ENCODE measurements at places on chromosomes 3 and 15.

GRCh38 chr3:190443257-190443656 is 6.4 kb downstream of the TMEM207 start:
- DNase-seq, result peak; percentile 25

DNA sequence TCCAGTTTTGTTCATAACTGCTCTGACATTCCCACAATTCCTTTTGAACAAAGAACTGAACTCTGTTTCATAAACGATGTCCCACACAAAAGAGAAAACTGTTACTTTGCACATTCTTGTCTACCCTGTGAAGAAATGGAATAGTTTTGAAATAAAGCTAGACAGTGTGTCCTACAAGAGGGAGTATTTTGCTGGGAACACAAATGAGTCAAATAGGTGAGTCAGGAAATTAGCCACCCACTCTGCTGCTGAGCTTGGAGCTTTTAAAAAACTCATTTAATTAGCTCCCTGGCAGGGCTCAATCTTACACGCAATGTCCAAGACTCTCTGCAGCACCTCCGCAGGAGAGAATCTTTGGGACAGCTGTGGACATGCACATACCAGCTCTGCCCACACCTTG is 193.4 kb downstream of the SLC9A9 start:
- DNase-seq, result no peak

GRCh38 chr3:16461463-16462245 is 51.8 kb downstream of the RFTN1 start:
- no peak for DNase-seq

DNA sequence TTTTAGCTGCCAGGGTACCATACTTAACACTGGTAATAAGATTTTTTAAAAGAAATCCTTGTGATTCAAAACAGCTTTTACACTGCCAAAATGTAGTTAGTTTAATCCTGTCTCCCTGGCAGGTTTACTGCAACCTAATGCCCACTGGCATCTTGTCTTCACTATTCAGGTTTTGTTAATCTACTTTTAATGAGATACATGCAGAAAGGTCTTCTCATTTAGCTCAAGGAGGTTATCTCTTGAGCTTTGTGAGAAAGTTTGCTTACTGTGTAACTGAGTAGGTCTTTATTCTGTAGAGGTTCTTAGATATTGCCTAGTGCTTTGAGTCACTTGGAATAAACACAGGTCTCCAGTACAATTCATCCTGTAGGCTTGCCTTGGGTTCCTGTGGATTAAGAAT is 110.7 kb downstream of the PIK3R4 start:
- no peak for DNase-seq

DNA sequence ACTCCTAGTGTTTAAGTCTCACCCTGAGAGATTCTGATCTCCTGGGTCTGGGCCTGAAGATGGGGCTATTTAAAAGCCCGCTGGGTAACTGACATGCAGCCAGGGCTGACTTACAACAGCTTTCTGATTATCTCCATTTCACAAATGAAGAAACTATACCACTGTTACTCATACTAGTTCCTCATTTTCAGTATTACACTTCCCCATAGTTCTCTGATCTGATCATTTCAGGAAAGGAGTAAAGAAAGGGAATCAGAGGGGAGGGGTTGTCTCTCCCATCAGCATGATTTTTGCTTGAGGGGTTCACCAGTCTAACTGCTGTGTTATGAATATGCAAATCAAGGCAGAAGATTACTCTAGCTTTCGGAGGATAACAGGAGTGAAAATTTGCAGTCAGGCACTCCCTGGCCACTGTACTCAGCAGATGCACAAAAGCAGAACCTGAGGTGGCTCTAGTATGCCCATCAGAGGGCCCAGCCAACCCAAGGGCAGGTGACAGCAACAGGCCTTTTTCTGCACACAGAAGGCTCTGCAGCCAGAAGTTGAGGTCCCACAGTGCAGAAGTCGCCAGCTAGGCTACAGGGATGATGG is 59.4 kb downstream of the DAPK2 start:
- no peak for DNase-seq

DNA sequence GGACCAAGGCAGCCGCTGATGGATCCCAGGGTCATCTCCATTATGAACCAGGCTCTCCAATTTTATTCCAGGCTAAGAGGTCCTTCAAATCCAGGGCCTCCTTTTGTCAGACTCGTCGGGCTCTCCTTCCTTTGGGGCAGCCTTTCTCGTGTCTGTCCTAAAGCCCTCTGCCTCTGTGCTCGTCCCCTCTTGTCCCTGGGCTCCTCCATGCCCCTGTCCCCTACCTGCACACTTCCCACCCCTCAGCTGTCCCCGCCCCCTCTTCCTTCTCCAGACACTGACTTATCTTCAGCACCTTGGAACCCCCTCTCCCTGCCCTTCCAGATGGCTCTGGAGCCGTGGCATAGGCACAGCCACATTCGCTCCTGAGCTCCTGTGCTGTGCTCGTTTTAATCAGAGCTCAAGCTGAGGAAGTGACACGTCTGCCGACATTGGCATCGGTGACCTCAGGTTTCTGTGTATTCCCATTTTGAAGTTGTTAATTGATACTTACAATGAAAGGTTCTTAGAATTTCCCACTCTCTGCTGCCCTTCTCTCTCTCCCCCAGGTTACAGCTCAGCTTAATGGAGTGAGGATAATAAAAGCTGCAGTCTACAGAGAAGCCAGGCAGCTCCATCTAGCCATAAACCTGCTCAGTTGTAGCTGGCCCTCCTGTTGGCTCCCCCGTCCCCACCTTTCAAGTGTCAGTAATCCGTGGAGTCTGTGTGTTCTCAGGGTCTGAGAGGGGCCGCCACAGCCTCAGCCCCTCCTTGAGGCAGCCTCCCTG is 51.1 kb upstream of the SEC22A start:
- DNase-seq, result no peak

DNA sequence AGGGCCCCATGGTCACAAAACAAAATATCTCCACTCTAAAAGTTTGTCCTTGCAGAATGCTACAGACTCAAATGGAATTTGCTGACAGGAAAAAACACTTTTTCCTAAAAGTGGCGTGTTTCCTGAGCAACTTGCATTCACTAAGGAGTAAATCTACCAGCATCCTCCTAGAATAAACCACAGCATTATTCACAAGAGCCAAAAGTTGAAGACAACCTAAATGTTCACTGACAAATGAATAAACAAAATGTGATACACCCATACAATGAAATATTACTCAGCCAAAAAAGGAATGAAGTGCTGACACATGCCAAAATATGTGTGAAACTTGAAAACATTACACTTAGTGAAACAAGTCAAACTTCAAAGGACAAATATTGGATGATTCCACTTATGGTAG is 28.9 kb downstream of the ITGB5 start:
- peak; percentile 63 for DNase-seq

DNA sequence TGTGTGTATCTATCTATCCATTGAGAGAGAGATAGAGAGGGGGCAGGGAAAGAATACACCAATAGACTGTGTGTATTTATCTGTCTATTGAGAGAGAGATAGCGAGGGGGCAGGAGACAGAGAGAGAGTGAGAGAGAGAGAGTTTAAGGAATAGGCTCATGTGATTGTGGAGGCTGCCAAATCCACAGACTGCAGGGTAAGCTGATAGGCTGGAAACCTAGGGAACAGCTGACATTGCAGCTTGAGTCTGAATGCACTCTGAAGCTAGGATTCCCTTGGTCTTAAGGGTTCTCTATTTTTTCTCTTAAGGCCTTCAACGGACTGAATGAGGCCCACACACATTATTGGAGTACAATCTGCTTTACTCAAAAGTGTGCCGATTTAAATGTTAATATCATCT is 255.8 kb downstream of the EPHA3 start:
- DNase-seq, result no peak

GRCh38 chr15:91214675-91215590 is 114.9 kb downstream of the SV2B start:
- DNase-seq, result no peak

- peak; percentile 49 for DNase-seq
Measured at GRCh38 chr15:75508840-75509532, 57.5 kb upstream of the SIN3A start.

DNA sequence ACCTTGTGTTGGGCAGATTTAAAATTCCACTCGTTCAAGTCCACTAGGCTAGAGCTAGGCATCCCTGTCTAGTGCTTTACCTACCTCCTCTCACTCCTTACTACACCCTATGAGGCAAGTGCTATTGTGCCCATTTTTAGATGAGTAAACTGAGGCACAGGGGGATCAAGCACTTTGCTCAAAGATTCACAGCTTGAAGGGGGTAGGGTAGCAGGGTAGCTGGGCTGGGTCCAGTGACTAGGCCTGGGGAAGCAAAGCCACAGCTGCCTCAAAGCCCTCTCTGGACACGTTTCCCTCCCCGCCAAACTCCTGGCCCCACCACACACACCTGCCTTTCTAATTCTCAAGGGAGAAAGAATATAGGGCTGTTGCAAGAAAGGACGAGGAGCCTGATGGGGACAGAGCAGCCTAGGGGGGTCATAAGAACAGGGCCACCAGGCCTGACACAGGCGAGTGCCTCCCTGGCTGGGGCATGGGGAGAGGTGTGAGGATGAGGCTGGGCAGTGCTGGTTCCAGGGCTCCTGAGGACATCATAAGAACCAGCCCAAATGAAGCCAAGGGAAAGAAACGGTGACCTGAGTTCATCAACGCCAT is 34.8 kb upstream of the SFMBT1 start:
- no peak for DNase-seq

DNA sequence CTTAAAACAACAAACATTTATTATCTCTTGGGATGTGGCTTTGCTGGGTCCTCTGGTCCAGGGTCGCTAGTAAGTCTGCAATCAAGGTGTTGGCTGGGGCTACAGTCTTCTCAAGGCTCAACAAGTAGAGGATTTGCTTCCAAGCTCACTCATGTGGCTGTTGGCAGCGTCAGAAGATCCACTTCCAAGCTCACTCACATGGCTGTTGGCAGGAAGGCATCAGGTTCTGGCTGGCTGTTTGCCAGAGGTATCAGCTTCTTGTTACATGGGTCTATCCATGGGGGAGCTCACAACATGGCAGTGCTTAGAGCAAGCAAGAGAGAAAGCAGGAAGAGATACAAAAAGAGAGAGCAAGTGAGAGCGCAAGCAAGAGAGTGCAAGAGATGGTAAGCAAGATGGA is 15.0 kb upstream of the BNC1 start:
- no peak for DNase-seq

GRCh38 chr15:99721104-99721778 is 12.0 kb downstream of the LYSMD4 start:
- DNase-seq, result no peak

- DNase-seq, result peak; percentile 19
Measured at GRCh38 chr3:128266453-128266852, 113.2 kb downstream of the EEFSEC start.

GRCh38 chr15:60389261-60390077 is 8.3 kb downstream of the ANXA2 start:
- no peak for DNase-seq

DNA sequence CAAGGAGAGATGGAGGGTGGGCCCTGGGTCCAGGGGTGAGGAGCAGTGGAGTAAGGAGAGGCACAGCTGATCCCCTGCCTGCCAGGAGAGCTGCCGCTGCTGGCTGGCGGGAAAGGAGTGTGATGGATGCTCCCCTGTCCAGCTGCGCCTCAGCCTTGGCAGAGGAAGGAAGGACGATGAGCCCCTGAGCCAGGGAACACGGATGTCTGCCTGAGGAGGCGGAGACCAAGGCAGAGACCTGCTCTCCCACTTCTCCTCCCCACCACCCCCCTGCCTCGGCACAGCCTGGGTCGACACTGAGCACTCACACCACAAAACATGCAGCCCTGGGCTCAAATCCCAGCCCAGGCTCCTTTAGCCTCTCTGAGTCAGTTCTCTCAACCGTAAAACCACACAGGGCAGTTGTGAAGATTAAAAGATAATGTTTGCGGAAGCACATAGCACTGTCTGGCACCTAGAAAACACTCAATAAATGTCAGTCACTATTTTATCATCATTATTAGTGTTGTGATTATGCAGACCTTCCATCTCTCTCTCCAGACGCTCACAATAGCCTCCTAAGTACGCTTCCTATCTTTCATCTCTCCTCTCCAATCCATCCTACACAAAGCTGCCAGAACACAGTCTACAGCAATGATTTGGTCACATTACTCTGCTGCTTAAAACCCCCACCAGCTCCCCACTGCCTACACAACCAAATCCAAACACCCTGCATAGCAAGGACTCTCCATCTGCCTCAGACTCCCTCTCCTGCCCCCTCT is 52.2 kb downstream of the SEMA5B start:
- peak; percentile 85 for DNase-seq

- DNase-seq, result peak; percentile 78
Measured at GRCh38 chr3:37996785-37997301, 6.3 kb downstream of the VILL start.

GRCh38 chr3:46944191-46944590 is 32.4 kb downstream of the CCDC12 start:
- no peak for DNase-seq

DNA sequence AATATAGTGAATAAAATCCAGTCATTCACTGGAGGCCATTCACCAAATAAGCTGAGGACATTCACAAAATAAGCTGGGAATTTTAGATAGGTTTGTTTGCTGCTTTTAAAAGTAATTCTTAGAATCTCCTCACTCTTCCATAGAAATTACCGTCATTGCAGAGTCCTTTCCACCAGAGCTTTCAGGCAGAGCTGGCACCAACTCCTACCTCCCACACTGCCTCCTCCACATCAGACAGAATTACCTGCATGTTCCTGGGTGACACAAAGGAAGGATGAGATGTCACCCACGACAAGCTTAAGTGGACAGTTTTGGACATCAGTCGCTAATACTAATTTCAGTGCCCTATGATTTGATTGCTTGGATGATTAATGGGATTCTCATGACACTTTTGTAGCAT is 1113.2 kb downstream of the IGSF11 start:
- DNase-seq, result no peak

DNA sequence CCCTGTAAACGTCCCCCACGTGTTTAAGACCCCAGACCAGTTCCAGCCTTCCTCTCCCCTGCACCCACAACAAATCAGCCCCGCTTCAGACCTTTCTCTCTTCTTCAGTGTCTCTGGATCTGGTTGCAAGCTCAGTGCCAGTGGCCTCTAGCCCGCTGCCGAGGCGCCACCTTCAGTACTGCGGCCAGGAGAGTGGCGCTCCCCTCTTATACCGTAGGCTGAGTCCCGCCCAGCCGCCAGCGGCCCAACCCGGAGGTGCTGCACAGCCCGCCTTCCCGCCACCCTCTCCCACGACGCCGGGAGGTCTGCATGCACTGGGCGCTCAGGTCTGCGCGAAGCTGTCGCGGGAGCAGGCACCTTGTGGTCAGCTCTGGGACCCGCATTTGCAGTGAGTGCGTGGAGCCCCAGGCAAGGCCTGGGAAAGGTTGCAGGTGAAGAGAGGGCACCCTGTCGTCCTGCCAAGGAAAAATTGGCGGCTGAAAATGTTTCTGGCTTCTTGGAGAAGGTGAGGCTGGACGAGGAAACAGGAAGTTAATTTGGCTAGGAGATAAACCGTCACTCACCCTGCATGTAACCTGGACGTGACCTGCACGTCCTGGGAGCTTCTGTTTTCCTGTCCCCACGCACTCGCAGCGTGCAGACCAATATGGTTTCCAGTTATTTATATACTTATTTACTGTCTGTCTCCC is at the start of gene C2CD4B:
TSS of gene C2CD4B (minus strand) at position 182 of the 689 bp plus-strand sequence. CDS start 301 bp downstream, outside the sequence.
- DNase-seq, result no peak

- DNase-seq, result peak; percentile 43
Measured at GRCh38 chr3:186823386-186823785, 17.1 kb upstream of the RFC4 start.
